Omental fat pad (tissue), 4 donors: ENCODE measurements at places on chromosomes 3 and 15. TPM values are rescaled to one million over a fixed set of nuclear protein-coding genes. Genes with fewer than 3 reads are reported as not detected.
A peak's percentile ranks its signal among the peaks of the same experiment; 100 is the strongest.

PDCD7 gene
- 20.3 TPM for total RNA-seq

ANKRD34C gene
- total RNA-seq, result not detected

NEK10 gene
- total RNA-seq, result 0.79 TPM

MRAS gene
- 63.1 TPM for total RNA-seq

FYTTD1 gene
- 44.3 TPM for total RNA-seq

FBXL22 gene
- 0.56 TPM for total RNA-seq

CMSS1 gene
- total RNA-seq, result 29.3 TPM

GOLGA6A gene
- not detected for total RNA-seq

DNA sequence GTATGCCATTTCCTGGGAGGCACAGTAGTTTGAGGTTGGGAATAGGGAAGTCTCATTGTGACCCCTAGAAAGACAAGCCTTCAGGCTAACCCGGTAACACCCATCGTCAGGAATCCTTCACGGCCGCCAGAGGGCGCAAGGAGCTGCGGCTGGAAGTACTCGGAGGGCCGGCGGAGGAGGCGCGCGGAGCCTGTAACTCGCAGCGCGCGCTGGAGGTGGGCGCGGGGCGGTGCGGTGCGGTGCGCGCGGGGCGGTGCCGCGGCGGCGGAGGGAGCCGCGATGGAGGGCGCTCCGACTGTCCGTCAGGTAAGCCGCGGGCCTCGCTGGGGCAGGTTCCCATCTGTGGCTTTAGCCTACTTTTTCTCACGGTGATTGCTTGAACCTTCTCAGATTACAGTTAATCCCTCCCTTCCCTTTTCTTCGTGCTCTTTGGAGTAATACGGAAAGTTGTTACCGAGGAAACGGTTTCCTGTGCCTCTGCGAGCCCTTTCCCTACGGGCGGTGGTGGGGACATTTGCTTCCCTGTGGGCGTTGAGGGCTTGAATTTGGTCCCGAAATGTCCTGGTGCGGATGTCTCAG is at the start of gene GRAMD1C:
TSS of gene GRAMD1C (plus strand) at position 158 of the 579 bp plus-strand sequence. CDS start at position 280, 122 bp downstream.
- peak; percentile 86 for DNase-seq

GRCh38 chr3:48273594-48274211 is 32.8 kb downstream of the ZNF589 start:
- DNase-seq, result no peak

- DNase-seq, result no peak
These were observed 298.3 kb upstream of the TBL1XR1 start for GRCh38 chr3:177495566-177495965.

GRCh38 chr15:83398626-83399025 is 48.5 kb upstream of the SH3GL3 start:
- no peak for DNase-seq

DNA sequence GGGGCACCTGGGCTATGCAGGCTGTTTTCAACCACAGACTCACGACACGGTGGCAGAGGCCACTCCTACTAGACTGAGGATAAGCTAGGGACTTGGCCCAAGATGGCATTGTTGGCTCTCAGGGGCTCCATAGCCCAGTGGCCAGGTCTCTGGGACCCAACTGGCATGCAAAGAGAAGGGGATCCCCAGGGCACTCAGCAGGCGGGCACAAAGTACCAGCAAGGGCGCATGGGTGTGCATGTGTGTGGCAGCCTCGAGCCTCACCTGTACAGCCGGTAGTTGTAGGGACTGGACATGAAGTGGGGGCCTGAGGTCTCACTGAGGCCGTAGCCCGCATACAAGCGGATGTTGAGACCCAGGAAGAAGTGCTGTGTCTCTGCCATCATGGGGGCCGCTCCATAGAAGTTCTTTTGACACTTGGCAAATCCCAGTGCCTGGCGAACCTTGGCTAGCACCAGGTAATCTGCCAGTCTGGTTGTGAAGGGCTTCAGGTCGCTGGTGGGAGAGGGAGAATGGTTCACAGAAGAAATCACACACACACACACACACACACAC is 30.2 kb downstream of the IDH3A start:
- no peak for DNase-seq

GRCh38 chr15:30973379-30973778 is 18.0 kb downstream of the MTMR10 start:
- no peak for DNase-seq

GRCh38 chr15:87778358-87778757 is 478.2 kb downstream of the NTRK3 start:
- no peak for DNase-seq

DNA sequence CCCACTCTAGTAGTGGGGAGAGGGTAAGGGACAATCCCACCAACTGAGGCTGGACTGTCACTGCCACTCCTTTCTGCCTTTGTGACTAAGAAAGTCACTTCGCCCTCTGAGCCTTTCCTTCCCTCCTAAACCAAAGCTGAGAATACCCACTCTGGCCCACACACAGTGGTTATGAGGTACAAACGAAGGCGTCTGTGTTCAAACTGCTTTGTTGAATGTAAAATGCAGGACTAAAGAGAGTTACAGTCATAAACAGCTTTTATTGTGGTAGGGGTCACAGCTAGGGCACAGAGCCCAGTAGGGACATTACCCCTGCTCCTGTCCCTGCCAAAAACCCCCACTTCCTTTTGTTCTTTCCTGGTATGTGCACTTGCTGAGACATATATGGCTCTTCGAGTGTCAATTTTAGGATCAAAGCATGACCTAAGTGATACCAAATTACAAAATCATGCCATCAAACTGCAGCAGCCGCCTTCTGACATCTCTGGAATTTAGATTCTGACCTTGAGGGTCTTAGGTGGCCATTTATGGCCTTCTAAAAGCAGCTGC is 45.1 kb downstream of the CTDSPL start:
- no peak for DNase-seq

- no peak for DNase-seq
These were observed 553 bp downstream of the TMEM43 start for GRCh38 chr3:14125193-14126016.

DNA sequence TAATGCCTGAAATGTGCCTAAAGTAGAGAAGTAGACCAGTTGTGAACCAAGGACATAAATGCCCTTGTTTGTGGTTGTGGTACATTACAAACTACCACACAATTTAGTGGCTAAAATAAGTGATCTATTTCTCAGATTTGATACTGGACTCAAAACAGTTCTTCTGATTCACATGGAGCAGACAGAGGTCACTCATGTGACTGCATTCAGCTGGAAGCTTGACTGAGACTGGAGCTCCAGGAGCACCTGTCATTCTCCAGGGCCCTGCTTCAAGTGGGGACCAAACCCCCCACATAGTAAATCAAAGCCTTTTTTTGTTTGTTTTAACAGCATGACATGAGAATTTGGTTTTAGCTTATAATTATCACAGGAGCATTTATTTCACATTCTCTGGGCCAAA is 301.2 kb downstream of the OXSM start:
- no peak for DNase-seq

DNA sequence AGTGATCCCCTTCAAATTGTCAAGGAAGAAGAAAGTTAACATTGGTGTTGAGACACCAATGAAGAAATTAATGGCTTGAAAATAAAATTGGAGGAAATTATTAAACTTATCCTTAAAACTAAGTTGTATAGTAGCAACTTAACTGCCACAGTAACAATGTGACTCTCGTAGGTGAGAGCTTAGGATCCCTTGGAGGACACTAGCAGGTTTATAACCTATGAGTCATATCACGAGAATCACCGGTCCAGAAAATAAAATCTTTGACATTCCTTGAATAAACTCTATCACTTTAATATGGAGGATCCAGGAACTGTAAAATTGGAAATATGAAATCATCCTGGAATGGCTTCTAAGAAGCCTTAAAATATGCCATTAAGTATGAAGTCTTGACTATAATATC is 2.1 kb downstream of the GHSR start:
- DNase-seq, result no peak

DNA sequence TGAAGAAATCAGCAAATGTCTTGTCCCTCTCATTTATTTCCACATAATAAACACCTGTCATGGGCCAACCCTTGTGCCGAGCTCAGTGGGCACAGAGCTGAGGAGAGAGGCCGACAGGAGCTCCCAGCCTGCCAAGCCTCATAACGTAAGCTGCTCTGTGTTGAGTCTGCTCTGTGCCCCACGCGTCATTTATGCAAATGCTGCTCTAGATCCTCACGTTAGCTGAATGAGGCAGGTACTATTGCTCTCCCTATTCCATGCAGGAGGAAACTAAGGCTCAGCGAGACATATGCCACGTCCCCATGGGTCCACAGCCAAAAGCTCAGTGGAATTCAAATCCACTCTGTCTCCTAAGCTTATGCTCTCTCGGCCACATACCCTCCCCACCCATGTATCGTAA is 41.5 kb downstream of the EFCAB12 start:
- DNase-seq, result no peak

DNA sequence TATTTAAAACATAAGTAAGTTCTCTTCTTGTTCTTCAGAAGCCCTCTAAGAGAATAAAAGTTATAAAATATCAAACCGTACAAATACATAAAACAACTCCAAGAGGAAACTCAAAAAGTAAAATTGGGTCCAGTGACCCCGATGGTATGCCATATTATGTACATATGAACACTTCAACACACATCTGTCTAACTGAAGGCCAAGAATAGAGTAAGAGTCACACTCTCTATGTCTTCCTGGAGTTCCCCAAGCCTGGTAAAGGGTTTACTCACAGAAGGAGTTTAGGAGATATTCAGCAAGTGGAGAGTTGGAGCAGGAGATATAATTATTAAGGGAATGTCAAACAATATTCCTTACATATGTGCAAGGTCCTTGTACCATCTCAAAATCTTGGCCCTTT is 101.3 kb upstream of the EIF1B start:
- no peak for DNase-seq

GRCh38 chr15:61033940-61034677 is 195.0 kb downstream of the RORA start:
- no peak for DNase-seq

GRCh38 chr3:31873254-31873820 is 107.7 kb downstream of the OSBPL10 start:
- no peak for DNase-seq

GRCh38 chr3:156252656-156253055 is 132.3 kb downstream of the KCNAB1 start:
- no peak for DNase-seq

DNA sequence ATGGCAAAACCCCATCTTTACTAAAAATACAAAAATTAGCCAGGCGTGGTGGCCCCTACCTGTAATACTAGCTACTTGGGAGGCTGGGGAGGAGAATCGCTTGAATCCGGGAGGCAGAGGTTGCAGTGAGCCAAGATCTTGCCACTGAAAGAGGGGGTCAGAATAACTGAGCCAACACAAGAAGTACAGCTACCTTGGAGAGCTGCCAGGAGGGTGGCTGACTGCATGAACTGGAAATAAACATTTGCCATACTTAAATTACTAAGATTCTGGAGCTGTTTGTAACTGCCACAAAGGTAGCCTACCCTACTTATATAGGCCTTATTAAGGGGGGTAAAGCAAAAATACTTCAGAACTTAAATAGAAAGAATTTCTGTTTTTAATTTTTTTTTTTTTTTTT is 15.4 kb upstream of the PIK3CB start:
- no peak for DNase-seq

- no peak for DNase-seq
These were observed 39.7 kb upstream of the LRRFIP2 start for GRCh38 chr3:37214076-37214475.

DNA sequence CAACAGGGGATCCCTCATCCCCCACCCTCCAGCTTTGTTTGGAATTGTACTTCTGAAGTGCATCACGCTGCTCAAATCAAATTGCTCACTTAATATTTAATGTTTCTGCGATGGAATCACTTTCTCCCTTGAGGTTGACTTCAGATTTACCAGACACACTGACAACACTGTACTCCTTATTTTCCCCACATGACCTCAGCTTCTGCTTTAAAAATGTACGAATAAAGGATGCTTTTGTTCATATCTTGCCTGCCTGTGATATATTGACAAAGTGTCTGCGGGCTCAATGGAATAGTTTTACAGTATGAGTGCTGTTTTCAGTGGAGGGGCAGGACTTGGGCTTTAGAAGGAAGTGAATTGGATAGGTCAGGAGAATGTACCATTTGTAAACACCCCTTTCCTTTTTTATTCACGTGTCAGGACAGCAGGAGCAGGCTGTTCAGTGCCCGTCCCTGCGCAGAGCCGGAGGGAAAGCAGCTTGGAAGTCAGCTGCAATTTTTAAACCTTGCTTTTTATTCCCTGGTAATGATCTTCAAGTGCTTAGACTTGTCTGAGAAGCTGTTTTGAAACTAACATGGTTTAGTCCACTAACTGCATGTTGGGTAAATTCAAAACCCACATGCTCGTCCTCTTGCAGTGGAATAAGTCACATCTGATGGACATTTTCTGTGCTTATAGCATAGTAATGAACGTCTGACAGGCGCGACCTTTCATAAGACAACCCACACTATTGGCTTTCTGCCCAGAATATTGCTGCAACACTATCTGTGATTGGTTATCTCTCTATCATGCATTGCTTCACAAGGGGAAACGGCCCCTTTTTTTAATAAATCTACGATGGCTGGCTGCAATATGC is 29.9 kb downstream of the MBNL1 start:
- no peak for DNase-seq

GRCh38 chr3:134378818-134379217 is 4.6 kb upstream of the AMOTL2 start:
- peak; percentile 12 for DNase-seq

DNA sequence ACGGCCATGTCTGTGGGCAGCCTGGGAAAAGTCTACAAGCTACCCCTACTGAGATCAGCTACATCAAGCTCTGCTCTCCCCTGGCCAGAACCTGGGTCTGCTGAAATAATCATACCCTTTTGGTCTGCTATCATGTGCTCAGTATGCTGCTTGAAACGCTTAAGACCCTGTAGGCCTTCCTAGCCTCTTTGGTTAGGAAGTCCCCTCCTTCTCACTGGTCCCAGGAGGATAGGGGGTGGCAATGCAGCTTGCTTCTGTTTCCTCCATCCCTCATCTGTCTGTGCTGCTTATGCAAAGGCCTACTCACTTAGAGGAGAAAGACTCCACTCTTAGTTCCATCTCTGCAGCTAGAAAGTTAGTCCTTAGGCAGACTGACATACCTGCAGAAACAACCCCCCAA is 118.2 kb upstream of the RASGRP1 start:
- DNase-seq, result no peak

DNA sequence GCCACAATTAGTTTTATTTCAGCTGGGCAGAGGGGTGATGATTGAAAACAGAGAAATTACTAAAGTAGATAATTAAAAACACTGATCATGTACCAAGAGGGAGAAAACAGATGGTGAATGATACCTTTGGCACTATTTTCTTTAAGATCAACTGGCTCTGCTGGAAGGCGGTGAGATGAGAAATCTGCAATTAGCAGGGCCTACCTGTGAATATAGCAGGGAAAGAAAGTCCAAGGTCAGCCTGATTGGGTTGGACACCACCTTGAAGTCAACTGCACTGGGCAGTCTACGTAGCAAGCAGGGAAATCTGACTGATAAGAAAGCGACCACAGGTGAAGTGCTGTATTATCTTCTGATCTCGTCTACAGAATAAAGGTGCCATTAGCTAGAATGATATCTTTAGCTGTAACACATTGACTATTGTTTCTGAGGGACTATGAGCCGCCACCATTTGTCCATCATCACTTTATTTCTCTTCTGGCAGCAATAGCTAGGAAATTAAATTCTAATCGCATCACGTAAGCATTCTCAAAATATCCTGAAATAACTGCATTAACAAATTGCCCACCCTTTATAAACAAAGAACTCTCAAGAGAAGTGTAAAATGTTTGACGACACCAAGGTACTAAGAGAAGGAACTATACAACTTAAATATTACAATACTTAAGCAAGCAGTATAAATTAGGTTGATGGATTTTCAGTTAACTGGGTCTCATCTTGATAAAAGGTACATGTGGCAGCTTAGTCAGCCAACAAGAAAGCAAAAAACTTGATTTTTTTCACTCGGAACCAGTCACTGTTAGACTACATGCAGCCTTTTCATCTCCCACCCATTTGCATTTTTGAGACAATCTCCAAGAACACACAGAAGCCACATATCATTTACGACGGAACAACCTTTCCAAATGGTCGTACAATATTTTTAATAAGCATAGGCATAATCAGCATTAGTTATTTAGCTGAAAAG is 1.3 kb downstream of the NEDD4 start:
- no peak for DNase-seq
